ENCODE measurements at places on chromosomes 1 and 21.

- DNase-seq = no peak
Measured at GRCh38 chr1:223747838-223748335, 35.5 kb downstream of the CAPN2 start.

DNA sequence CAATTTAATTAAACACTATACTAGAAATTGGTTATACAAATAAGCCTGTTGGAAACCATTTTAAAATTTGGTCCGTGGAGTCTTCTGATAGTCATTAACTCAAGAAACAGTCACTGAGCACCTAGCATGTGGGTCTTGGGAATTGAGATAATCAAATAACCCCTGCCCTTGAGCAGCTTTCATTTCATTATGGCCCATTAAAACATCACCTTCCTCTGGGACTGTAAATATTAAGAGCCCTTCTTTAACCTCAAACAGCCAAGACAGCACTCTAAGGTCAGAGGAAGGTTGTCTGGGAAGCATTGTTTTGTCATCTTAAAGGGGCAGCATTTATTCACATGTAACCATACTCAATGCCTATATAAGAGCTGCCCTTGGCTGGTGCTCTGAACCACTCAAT, 610.3 kb upstream of the USP24 start:
- DNase-seq = no peak

DNA sequence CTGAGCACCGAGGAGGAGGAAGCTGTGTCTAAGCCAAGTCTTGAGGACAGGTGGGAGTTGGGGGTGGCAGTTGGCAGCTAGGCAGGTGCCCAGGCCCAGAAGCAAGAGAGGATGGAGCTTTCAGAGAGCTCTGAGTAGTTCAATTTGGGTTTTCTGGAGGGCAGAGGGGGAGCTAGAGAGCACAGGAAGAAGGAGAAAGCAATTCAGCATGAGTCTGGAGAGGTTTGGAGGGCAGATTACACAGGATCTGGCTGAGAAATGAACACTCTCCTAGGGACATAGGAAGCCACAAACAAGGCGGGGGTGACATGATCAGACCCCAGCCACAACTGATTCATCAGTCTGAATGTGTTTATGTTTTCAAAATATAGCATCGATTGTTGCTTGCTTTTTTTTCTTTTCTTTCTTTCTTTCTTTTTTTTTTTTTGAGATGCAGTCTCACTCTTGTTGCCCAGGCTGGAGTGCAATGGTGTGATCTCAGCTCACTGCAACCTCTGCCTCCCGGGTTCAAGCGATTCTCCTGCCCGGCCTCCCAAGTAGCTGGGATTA, 23.8 kb downstream of the PTPRF start:
- no peak for DNase-seq

DNA sequence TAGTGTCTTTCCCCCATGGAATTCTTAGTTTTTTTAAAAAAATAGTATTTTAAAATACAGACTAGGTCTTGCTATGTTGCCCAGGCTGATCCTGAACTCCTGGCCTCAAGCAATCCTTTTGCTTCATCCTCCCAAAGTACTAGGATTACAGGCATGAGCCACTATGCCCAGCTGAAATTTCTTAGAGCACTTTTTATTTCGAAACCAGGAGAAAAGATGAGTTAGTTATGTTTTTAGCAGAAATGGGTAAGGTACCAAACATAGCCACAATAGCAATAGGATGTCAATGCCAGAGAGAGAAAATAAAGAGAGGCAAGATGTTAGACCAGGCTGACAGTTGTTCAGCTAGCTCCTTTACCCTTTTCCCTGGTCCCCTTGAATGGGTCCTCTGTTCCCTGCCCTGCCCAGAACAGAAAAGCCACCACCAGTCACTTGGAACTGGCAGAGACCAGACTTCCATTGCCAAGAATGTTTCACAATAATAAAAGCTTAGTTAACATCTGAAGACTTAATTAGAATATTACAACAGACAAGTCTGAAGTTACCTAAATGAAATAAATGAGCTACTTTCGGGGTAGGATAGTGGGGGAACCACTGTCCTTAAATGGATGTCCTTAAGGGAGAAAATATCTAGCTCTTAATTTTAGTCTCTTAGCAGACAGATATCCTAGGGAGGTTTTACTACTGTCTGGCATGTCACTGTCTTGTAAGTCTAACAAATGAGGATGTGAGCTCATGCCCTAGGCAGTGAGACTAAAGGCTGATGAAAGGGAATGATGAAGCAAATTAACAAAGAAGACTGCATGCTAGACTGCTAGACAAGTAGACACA, 54.3 kb downstream of the ABL2 start:
- DNase-seq = no peak

DNA sequence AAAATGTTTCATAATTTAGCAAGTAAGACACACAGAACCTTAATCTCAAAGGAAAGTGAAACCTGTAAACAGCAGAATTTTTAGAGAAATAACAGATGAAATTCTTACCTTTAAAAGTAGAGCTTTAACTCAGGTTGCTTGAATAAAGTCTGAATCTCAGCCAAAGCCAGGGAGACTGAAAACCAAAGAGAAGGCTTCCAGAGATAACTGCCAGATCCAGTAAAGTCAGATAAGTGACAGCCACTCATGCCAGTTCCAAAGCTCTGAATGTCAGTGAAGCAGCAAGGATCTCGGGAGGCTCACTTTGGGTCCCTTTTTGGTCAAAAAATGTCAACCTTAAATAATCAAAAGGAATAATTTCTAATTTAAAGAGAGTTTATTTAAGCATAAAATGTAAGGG, 199.9 kb upstream of the CHRM3 start:
- DNase-seq = no peak

GRCh38 chr1:108949044-108949443, 14.2 kb downstream of the CLCC1 start:
- no peak for DNase-seq

GRCh38 chr1:236904892-236905741, 99.1 kb downstream of the MT1HL1 start:
- no peak for DNase-seq

DNA sequence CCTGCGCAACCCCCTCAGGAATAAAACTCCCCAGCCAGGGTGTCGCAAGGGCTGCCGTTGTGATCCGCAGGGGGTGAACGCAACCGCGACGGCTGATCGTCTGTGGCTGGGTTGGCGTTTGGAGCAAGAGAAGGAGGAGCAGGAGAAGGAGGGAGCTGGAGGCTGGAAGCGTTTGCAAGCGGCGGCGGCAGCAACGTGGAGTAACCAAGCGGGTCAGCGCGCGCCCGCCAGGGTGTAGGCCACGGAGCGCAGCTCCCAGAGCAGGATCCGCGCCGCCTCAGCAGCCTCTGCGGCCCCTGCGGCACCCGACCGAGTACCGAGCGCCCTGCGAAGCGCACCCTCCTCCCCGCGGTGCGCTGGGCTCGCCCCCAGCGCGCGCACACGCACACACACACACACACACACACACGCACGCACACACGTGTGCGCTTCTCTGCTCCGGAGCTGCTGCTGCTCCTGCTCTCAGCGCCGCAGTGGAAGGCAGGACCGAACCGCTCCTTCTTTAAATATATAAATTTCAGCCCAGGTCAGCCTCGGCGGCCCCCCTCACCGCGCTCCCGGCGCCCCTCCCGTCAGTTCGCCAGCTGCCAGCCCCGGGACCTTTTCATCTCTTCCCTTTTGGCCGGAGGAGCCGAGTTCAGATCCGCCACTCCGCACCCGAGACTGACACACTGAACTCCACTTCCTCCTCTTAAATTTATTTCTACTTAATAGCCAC, 696 bp downstream of the TGFB2 start:
- peak; percentile 76 for DNase-seq

GRCh38 chr1:200090252-200091159, 63.0 kb downstream of the NR5A2 start:
- no peak for DNase-seq

DNA sequence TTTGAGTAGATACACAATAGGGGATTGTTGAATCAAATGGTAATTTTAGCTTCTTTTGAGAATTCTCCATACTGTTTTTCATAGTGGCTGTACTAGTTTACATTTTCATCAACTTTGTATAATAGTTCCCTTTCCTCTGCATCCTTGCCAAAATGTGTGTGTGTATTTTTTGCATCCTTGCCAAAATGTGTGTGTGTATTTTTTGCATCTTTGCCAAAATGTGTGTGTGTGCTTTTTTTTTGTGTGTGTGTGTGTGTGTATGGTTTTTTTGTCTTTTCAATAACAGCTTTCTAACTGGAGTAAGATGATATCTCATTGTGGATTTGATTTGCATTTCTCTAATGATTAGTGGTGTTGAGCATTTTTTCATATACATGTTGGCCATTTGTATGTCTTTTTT, 105.4 kb downstream of the ATP6V1G3 start:
- no peak for DNase-seq

DNA sequence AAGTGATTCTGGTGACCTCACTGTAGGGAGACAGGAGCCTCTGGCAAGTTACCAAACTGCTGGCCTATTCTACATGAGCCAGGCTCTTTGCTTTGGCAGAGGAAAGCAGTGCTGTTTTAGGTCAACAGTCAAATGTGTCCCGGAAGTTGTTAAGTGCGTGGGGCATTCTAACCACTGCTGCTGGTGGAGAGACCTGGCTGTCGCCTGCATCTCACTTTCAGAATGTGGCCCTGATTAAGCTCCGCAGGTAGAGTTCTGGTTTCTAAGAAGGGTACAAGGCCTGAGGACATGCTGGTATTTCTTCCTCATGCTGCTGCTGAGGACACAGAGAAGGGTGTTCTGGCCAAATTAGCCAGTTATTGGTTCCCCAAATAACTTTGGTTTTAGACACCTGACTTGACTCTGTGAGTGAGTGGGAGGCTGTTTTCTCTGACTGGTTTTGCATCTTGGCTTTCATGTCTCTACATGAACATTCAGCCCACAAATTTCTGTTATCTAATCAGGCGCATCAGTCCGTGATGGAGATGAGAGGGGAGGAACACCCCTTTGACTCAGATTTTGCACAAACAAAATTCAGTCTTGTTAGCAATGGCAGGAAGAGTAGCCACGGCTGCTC, 120.8 kb downstream of the LMO4 start:
- DNase-seq = peak; percentile 89

DNA sequence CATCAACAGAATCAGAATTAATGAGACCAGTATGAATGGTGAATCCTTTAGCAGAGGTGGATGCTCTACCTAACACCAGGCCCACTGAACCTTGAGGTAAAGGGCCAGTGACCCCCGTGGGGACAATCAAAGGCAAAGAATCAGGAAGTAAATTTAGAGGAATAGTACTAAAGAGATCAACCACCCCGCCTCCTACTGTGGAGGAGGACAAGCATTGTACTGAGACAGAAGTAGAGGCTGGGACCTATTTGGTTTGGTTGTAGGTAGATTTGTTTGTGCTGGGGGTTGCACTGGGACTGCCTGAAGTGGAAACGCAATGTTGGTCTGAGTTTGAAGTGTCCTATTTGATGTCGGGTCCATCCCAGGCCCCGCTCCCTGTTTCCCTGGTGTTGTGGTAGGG, 9.5 kb downstream of the CD48 start:
- no peak for DNase-seq

GRCh38 chr1:209733409-209734192, 22.3 kb upstream of the TRAF3IP3 start:
- DNase-seq = no peak

GRCh38 chr1:57133686-57134085, 167.9 kb upstream of the C8B start:
- no peak for DNase-seq

DNA sequence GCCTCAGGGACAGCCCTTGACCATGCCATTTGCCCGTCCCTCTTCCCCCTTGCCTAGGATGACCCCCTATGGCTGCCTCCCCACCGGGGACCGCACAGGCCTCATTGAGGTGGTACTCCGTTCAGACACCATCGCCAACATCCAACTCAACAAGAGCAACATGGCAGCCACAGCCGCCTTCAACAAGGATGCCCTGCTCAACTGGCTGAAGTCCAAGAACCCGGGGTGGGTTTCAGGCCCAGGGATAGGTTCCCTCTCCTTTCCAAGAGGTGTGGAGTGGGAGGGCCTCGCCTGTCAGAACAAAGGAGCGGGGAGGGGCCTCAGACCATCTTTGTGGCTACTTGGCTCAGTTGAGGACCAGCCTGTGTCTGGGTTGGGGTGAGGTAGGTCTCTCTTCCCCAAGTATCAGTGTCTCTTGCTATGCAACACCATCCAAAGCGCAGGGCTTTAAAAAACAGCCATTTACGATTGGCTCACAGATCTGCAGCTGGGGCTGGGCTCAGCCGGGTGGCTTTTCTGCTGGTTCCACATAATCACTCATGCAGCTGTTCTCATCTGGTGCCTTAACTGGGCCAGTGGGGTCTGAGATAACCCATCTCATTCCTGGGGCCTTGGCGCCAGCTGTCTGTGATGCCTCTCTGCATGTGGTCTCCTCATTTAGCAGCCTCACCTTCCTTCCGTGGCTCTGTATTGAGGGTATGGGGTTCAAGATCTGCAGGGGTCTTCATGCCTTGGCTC, 71.7 kb downstream of the PIK3CD start:
- no peak for DNase-seq

GRCh38 chr1:204360314-204360713, 585 bp upstream of the PLEKHA6 start:
- DNase-seq = no peak

GRCh38 chr1:207336559-207337467, 15.3 kb downstream of the CD55 start:
- no peak for DNase-seq

DNA sequence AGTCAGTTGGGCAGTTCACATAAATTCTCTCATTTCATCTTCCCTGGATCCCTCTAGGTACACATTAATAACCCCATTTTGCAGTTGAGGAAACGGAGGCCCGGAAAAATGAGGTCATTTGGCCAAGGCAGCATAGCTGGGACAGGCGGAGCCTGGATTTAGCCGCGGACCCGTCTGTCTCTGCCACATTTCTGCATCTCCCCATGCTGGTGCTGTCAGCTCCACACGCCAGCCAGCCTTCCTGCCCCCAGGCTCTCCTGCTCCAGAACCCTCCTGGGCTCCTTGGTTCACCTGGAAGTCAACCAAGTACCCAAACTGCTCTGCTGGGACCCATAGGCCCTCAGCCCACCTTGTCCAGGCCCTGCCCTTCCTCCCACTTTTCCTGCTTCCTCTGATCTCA, 7.6 kb downstream of the FOXO6 start:
- no peak for DNase-seq

DNA sequence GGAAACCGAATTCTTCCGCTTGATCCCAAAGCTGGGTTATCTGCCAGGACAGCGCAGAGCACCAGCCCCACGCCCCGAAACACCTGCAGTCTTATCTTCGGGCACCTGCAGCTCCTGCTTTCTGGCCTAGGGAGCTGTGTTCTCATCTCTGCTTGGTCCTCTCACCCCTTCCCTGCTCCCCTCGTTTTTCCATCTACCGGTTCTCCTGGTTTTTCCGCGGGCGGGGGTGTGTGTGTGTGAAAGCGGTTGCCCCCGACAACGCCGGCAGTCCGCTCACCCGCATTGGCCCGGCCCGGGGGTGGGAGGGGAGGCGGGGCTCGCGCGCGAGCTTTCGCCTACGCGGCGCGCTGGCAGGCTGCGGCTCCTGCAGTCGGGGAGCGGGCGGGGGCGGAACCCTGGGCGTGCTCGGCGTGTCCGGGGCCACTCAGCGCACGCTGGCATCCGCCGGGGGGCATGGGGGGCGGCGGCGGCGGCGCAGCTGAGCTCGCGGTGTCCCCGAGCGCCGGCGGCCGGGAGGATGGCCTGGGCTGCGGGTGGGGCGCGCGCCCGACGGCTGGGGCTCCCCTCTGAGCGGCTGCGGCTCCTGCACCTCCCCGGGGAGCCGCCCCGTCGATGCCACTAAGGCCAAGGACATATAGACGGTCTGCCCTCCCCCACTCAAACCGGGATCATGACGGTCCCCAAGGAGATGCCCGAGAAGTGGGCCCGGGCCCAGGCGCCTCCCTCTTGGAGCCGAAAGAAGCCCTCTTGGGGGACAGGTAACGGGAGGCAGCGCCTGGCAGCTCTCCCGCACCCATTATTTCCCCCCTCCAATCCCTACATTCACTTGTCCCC, 3.2 kb downstream of the ATP8B2 start:
- DNase-seq = peak; percentile 72
